ENCODE measurements at places on chromosomes 12 and 14.

DNA sequence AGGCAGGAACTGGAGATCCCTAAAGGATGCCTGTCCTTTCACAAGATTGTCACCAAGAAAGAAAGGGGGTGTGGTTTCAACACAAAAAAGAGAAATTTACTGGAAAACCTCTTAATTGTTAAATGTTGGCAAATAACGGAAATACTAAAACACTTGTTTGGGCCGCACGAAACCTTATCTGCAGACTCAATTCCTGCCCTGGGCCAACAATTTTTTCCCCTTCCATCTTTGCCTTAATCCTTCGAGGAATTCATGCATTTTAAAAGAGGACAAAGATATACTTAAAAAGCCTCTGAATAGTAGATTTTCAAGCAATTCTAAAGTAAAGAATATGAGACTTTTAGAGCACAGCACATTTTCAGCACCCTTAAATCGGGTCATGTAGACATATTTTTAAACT is 366.2 kb downstream of the DUSP6 start:
- DNase-seq = no peak

DNA sequence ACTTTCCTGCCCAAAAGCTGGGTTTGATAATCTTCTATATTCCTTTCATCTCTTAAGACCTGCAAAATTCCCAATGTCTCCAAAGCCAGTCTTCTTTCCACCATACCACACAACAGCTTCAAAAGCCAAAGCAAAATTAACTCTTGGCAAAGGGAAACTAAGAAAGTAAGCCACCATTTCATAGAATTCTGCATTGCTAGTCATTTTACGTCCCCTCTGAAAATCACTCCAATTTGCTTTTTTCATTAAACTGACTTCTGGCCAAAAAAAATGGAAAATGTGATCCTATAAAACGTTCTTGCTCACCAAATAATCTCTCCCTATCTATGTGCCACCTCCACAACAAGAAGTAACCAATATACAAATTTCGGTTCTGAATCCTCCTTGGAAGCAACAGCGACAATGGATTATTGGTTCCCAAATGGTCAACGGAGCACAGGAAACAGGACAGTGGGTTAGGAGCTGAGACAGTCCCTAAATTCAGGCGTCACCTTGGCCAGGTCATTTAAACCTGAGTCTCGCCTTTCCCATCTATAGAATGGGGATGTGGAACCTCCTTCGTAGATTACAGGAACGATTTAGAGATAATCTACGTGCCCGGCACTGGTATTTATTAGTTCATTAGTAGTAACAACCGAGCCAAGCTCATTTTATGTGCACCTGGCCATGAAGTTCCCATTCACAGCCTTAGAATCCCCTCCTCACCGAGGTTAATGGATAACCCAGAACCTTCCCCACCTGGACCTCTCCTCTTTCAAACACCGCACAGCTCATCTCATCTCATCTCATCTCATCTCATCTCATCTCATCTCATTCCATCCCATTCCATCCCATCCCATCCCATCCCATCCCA is 1.2 kb downstream of the NT5DC3 start:
- DNase-seq = no peak

- DNase-seq = no peak
Measured at GRCh38 chr12:78918268-78918667, 53.7 kb downstream of the SYT1 start.

DNA sequence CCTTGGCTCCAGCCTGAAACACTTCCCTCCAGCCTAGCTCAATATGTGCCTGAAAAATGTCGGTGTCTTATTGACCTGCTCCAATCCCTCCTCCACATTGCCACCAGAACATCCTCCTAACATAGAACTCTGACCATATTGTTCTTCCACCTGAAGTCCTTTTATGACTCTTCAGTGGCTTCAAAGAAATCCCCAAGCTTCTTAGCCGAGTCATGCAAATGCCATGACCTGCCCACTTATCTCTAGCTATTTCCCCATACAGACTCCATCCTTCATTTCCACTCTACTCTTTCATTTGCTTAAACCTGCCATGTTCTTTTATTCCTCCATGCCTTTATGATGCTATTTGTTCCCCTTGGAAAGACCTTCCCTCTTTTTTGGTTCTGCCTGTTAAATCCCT is 568.6 kb downstream of the ETNK1 start:
- no peak for DNase-seq

DNA sequence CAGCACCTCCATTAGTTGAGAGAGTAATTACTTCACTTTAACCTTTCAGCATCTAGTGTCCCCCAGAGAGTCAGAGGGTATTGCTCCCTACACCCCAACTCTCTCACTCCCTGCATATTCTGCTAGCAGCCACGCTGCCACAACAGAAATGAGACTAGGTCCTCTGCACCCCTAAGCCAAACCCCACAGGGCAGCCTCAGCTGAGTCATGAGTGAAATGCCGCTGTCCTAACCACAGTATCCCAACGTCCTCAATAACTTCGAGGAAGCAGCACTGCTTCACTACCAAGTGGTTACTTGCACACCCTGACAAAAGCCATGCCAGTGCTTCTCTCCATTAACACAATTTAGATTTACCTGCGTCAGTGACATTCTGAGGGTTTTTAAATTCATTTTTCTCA is 6.9 kb upstream of the LYZ start:
- DNase-seq = no peak

DNA sequence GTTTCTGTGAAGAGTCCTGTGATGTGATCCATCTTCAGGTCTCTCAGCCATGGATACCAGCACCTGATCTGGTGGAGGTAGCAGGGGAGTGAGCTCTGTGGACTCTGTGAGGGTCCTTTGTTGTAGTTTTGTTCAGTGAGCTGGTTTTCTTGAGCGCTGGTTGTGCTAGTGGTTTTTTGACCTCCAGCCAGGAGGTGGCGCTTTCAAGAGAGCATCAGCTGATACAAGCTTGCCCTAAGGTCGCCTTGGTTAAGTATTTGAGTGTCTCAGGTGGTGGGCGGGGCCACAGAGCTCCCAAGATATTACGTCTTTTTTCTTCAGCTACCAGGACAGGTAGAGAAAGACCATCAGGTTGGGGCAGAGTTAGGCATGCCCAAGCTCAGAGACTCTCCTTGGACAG is 139.7 kb downstream of the TTLL5 start:
- DNase-seq = no peak

DNA sequence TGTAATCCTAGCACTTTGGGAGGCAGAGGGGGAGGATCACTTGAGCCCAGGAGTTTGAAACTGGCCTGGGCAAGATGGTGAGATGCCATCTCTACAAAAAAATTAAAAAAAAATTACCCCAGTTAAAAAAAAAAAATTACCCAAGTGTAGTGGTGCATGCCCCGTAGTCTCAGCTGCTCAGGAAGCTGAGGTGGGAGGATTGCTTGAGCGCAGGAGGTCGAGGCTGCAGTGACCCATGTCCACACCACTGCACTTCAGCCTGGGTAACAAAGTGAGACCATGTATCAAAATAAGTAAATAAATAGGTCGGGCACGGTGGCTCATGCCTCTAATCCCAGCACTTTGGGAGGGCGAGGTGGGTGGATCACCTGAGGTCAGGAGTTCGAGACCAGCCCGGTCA is 128.8 kb downstream of the VRK1 start:
- DNase-seq = no peak

DNA sequence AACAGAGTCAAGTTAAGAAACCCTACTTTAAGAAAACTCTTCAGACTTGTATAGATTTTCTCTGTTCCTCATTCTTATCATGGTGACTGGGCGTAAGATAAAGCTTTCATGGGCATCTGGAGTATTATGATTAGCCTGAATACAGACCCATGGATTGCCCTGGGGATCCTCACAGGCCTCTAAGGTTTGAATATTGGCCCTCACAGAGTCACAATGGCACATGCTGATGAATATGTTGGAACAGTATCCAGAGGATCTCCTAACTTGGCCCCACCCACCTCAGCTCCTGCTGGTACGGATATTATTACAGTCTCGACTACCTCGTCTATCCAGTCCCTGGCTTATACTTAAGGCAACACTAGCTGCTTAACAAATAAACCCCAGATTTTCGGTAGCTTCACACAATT is 8.1 kb downstream of the OSBPL8 start:
- DNase-seq = no peak

- DNase-seq = no peak
Measured at GRCh38 chr12:130357729-130358330, 20.1 kb downstream of the PIWIL1 start.

DNA sequence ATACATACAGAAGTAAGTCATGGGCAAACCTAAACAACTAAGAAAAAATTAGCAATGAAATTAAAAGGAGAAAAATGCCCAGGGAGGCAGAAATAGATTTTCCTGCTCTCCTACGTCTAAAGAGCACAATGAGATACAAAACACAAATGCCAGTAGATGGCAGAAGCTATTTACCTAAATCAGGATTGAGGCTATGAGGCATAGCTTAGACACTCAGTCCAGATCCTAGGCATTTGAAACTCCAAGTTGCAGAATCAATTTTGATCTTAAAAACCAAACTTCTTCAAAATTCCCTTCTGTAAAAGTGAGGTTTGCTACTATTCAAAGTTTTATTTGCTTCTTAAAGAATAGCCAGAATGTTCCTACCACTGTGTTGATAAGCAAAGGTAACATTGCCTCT is 368.6 kb downstream of the DAD1 start:
- DNase-seq = no peak

- DNase-seq = peak; percentile 10
Measured at GRCh38 chr12:127162902-127163301, 1104.1 kb upstream of the TMEM132C start.

DNA sequence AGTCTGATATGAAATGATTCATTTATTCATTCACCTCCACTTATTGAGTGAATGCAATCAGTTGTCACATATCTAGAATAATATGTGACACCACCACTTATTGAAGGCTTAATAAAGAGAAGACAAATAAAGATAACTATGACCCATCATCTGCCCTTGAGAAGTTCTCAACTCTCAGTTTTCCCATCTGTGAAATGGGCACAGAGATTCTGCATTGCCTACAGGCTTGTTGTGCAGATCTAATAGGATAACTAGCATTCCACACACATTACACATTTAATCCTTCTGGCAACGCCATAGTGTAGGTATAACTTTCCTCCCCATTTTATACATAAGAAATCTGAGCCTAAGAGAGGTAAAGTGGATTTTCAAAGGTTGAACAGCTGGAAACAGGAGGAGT is 84.2 kb upstream of the FICD start:
- DNase-seq = no peak

GRCh38 chr14:93047661-93048060 is 68.1 kb downstream of the ITPK1 start:
- no peak for DNase-seq

- DNase-seq = no peak
Measured at GRCh38 chr12:7872566-7873319, at the start of gene SLC2A14. TSS of gene SLC2A14 (minus strand) at chr12:7872915. CDS start at chr12:7869880, 3,035 bp downstream.

DNA sequence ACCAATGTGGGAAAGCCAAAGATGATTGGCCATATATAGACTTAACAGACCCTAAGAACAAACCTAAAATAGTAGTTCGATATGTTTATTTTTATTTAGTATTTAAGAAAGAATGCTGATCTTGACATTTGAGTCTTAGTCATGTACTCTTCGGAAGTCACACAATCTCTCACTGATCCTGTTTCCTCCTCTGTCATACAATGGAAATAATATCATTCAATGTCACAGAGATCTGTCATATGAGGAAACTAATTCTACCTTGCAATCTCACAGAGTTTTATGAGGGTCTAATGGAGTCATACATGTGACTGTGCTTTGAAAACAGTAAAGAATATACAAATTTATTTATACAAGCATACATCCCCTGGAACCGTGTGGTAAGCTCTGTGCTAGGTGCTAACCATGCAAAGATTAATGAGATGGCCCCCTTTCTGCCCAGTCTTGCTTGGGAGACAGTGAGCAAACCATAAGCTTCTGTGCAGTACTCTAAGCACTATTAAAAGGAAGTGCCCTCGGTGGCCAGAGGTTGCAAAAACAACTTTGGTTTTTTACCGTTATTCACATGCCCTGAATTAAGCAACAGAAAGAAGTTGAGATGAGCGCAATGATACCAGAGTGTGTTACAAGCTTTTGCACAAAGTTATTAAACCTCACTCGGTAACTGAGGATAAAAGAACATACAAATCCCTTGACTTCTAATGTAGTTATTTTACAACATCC is 1.7 kb upstream of the LIN7A start:
- DNase-seq = no peak

- no peak for DNase-seq
Measured at GRCh38 chr14:31212893-31213292, 5.3 kb upstream of the HECTD1 start.

DNA sequence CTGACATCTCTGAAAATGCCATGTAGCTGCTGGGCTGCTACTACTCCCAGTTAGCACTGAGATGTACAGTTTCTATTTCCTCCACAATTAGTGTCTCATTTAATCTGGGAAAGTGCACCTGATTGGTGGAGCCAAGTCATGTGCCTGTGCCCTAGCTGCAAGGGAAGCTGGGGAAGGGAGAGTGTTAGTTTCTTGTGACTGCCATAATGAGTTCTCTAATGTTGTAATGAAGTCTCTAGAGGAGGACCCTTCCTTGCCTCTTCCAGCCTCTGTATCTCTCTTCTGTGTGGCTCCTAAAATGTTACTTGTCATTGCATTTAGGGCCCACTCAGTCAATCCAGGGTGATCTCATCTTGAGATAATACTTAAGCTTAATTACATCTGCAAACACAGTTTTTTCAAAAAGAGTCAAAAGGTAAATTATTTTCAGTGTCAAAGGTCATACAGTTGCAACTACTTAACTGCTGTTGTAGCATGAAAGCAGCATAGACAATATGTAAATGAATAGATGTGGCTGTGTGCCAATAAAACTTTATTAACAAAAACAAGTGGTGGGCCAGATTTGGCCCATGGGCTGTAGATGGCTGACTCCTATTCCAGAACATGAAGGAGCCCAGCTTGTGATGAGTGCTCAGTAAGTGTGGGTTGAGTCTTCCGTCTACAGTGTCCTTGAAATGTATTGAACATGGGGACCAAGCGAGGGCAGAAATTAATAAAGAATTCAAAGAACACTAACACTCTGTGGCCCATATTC is 137.2 kb upstream of the MAP1LC3B2 start:
- DNase-seq = no peak

DNA sequence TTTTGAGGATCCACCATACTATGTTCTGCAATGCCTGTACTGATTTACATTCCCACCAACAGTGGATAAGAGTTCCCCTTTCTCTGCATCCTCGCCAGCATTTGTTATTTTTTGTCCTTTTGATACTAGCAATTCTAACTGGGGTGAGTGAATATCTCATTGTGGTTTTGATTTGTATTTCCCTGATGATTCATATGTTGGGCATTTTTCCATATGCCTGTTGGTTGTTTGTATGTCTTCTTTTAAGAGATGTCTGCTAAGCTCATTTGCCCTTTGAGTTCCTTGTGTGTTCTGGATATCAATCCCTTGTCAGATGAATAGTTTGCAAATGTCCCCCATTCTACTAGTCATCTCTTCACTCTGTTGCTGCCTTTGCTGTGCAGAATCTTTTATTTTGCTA is 49.0 kb upstream of the MSRB3 start:
- DNase-seq = peak; percentile 11

DNA sequence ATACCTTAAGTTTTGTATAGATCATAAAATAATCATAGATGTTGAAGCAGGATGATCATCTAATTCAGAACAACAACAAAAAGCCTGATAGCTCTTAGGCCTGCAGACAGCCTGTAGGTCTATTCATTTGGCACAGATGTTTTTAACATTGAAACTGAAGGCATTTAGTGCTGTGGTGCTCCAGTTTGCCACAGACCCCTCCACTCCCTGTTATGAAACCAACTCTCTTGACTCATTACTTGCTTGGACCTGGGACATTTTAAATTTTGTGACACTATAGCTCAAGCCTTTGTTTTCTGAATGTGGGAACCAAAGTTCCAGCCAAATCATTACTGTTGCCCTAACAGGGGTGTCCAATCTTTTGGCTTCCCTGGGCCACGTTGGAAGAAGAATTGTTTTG is 9.1 kb downstream of the PRKCH start:
- no peak for DNase-seq

GRCh38 chr12:3518902-3519301 is 27.9 kb downstream of the PRMT8 start:
- no peak for DNase-seq
